ENCODE measurements at places on chromosomes 11 and 22.

DNA sequence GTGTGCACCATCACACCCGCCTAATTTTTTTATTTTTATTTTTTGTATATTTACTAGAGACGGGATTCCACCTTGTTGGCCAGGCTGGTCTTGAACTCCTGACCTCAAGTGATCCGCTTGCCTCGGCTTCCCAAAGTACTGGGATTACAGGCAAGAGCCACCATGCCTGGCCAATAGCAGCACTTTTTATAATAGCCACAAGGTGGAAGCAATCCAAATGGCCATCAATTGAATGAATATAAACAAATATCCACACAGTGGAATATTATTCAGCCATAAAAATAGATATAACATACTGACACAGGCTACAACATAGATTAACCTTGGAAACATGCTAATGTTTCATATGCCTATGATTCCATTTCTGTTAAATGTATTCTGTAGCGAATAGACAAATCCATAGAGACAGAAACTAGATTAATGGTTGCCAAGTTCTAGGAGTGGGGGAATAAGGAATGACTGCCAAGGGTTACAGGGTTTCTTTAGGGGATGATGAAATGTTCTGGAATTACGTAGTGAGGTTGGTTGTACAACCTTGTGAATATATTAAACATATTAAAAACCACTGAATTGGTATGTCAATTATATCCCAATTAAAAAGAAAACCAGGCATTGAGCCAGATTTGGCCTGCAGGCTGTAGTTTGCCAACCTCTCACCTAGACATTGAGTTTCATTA lies 4.8 kb downstream of the VPS51 start:
- ATAC-seq, result no peak

DNA sequence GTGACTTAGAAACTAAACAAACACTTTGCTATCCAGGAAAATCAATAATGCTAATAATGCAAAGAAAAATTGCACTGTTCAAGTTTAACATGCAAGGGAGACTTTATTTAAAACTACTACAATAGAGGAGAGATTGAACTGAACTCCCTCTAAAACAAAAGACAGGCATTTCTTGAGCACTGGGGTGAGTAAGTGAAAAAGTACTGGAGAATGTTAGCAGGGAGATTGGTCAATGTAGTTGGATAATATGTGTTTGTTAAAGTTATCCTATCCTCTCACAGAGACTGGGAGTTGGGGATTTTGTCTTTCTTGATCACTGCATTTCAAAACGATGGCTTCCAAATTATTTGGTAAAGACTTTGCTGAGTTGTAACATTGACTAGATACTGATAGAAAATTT lies 77.6 kb downstream of the LUZP2 start:
- ATAC-seq, result peak; percentile 47

- ATAC-seq, result peak; percentile 96
Measured at GRCh38 chr11:36258730-36259360, 30.4 kb downstream of the COMMD9 start.

- ATAC-seq, result no peak
Measured at GRCh38 chr11:28140689-28141455, 32.7 kb downstream of the METTL15 start.
